Retina (tissue), 1 donor: ENCODE measurements at places on chromosomes 12 and 14.

- peak; percentile 80 for DNase-seq
Observed at GRCh38 chr12:99984271-99985128, at the start of gene ANKS1B. Gene ANKS1B (minus strand): TSS chr12:99984936. CDS start chr12:99984237, 699 bp downstream.

GRCh38 chr12:40123496-40123895 is 17.6 kb upstream of the SLC2A13 start:
- no peak for DNase-seq

DNA sequence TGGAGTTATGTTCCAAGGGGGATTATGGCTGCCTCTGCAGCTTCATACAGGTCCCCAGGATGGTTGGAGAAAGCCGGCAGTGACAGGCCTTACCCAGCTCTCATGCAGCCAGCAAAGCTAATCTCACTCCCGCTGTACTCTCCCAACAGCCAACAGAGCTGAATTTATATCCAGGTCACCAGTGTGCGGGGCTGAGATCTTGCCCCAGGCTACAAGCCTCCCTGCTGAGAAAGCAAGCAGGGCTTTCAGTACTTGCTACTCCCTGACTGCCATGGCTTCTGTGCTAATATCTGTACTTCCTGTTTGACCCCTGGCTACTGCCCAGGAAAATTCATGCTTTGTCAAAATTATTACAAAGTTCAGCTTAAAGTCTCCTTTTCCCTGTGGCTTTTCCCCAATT is 92.9 kb downstream of the ATP23 start:
- no peak for DNase-seq

- no peak for DNase-seq
Observed at GRCh38 chr12:55955800-55956508, 9.9 kb downstream of the PMEL start.

- no peak for DNase-seq
Observed at GRCh38 chr12:46147144-46147543, 121.7 kb downstream of the SLC38A1 start.

GRCh38 chr12:17528394-17528793 is 561.6 kb downstream of the RERGL start:
- DNase-seq: no peak

DNA sequence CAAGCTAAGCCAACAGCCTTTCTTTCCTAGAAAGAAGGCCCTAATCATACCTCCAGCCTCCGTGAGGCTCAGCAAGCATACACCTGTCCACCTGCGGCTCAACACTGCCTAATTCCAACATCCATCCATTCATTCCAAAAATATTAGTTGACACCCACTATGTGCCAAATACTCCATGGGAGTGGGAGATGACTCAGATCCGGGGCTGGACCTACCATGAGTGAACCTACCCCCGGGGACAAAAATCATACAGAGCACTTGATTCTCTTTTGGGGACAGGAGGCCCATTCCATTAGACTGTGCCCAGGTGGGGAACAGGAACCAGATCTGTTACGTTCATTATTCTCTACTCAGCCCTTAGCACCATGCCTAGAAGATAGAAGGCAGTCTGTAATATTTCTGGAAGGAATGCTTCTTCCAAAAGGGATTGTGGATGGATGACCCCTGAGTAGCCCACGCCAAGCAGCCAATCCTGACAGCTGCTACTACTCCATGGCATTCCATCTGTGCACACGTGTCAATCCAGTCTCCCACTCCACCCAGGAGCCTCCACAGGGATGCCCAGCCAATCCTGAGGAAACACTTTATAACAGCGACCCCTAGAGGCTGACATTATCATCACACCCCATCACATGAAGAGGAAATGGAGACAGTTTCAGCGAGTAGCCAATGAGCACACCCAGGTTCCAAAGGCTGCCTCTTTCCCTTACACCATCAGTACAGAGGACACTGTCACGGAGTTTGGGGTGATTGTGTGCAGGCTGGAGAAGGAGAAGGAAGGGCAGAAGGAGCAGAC is 170.7 kb downstream of the ESRRB start:
- DNase-seq: peak; percentile 44

DNA sequence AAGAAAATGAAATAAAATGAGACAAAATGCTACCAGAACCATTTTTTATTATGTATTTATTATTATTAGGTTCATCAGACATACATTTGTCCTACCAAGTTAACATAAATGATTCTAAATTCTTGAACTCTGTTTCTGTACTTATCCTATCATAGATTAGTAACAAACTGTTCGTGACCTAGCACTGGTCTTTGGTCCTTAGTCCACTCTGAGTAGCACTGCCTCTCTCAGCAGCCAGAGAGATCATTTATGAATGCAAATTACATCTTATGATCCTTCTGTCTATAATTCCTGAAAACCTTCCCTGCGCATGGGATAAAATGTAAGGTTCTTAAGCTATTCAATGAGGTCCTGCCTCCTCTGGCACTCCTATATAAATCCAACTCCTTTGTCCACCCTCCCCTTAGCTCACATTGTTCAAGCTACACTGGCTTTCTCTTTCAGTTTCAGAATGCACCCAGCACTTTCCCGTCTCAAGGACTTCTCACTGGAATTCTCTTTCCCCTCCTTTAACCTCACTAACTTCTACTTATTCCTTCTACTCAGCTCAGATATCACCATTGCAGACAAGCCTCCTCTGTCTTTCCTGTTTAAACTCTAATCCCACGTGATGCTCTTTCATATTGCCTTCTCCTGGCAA is 17.1 kb downstream of the PDZRN4 start:
- no peak for DNase-seq

DNA sequence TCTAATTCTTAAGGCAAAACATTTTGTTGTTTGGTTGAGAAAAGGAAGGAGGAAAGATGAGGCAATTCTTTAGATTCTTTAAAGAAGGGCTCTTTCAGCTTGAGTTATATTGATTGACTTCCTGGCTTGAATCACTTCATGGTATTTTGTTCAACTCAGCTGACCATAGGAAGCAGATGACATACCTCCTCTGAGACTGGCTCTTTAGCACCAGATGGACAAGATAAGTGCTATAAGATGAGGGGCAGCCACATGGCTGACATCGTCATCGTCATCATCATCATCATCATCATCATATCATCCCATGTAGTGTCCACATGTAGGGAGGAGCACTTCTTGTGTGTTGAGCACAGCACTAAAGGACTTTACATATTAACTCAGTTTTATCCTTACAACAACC is 81.3 kb downstream of the SSPN start:
- no peak for DNase-seq
